EL (cell line): ENCODE measurements at places on chromosomes 2 and 18.

DNA sequence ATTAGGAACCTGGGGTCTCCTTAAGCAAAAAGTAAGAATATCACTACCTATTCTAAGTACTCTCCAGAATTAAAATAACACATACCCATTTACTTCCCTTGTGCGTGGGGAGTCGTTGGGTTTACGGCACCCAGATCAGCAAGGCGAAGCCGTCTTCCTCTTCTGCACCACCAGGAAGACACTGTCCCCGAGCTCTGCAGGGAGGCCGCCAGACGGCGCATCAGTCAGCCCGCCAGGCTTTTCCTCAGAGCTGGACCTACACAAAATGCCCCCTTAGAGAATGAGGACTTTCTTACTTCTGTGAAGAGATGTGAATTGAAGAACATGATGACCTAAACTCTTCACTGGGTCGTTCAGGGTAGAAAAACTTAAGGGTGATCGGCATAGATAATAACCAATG is 526.5 kb downstream of the GALR1 start:
- DNase-seq, result no peak

DNA sequence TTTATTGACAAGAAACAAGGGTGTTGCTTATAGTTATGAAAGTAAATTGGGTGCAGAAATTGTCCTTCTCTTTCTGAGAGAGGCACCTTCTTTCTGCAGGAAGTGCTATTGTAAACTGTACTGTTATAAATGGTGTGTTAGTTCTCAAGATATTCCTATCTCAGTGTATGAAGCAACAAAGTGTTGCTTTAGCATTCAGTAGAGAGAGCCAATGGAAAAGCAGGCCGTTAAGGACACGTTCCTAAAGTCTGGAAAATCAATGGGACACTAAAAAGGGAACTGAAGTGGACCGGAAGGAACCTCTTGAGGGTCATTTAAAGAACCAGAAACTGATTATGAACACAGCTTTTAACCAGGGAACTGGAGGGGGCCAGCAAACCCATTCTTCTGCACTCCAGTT is 510.0 kb upstream of the ZEB2 start:
- DNase-seq, result no peak

DNA sequence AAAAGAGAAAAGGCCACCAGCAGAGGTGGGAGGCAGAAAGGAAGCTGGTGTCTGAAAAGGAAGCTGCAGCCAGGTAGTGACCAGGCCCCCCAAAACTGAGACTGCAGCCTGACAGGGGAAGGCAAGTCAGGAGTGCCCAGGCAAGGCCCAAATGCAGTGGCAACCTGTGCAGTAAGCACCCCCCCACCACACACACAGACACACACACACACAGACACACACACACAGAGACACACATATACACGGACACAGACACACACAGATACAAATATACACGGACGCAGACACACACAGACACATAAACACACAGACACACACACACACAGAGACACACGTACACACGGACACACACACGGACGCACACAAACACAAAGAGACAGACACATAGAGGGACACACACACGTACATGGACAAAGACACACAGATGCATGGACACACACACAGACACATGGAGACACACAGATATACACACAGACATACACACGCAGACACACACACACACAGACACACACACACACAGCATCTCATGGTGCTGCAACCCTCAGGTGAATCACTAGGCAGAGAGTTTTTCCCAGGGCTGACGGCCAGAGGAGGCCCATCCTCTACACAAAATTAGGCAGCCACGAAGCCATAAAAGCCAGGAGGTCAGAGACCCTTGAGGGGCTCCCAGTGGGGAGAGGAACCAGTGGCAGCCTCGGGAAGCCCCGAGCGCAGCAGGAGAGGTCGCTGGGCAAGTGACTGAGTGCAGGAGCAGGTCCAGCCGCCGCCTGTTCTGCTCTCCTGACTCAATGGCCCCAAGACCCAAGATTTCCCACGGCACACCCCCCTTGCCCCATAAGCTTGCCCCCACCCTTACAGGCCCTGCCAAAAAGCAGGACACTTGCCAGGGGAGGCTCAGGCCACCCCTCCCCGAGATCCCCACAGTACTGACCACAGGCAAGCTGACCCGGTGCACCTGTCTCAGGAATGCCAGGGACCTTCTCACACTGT is 6.3 kb downstream of the SDC1 start:
- DNase-seq, result no peak

DNA sequence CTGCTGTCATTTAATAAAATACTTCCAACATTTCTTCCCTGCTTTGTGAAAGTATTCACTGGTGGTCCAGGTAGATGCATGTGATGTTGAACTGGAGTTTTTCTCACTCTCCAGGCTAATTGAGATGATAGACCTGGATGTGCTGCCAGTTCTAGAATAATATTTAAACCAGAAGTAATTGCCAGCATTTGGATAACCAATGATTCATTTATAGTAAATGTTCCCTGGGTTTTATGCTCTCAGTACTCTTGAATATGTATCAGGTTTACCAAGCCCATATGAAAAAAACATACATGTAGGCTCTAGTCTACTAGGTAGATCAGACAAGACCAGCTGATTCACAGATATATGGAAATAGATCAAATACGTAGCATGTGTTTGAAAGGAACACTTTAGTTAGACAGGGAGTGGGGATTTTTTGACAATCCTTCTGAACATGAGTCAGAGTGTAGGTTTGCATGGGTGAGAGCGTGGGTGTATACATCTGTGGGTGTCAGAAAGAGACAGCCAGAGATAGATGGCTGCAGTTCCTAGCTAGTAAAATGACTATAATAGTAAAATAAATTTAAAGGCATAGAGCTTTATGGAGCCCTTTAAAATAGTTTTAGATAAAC is 115.1 kb downstream of the NAB1 start:
- peak; percentile 24 for DNase-seq

- DNase-seq, result no peak
Measured at GRCh38 chr2:4900861-4901770, 791.1 kb upstream of the SOX11 start.
